Adipocyte (in vitro differentiated cells): ENCODE measurements at places on chromosomes 13 and 19.

DNA sequence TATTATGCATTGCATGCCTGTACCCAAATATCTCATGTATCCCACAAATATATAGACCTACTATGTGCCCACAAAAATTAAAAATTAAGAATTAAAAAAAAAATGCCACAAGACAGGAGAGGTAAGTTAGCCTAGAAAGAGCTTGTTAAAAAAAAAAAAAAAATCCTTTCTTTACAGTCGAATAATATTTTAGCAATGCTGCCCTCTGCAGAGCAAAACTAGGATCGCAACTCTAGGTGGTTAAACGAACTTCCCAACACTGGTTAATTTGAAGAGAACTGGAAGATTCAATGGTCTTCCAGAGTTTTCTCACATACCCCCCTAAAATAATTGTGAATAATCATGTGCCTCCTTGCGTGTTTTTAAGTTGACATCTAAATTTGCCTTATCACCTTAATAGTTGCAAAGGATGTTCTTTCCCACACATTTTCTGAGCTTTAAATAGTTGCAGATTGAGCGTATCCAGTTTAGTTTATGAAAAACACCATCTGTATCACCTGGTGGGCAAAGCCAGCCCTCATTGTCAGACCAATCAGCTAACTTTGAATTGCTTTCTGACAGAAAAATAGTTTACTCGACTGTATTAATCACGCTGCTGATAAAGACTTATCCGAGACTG is 47.4 kb upstream of the RCBTB2 start:
- peak; percentile 89 for DNase-seq

- no peak for DNase-seq
Measured at GRCh38 chr19:15570420-15570819, 44.6 kb upstream of the CYP4F8 start.

GRCh38 chr19:5232798-5233505 is 107.7 kb downstream of the PTPRS start:
- DNase-seq, result no peak

DNA sequence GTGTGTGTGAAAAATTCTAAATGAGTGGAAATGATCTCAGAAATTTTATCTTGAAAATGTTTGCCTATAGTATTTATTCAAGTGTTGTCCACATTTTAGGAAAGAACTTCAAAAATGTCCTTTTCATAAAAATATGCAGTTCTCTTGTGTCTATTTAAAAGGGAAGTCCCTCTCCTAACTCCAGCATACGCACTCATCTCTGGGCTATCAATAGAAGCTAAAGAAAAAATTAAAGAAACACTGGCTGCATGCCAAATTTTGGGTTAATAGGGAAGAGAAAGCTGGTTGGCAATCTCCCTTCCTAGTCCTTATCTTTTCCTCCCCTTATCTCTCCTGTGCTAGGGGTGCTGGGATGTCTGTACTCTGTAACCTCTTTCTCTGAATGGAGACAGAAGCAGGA is 313.3 kb downstream of the ENOX1 start:
- peak; percentile 2 for DNase-seq

DNA sequence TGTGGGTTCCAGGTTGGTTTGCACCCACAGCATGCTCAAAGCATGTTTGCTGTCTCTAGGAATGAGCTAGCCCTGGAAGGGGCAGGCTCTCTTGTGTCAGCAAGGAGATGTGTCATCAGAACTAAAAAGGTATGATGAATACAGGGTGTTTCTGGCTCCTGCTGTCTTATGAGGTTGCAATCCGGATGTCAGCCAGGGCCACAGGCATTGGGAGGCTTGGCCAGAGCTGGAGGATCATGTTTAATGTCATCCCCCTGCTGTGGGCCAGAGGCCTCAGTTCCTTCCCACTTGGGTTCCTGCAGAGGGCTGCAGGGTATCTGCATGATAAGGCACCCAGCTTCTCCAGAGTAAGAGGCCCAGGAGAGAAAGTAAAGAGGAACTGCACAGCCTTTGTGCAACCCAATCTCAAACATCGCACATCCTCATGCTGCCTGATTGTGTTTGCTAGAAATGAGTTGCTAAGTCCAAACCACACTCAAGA is 193.6 kb downstream of the COL4A1 start:
- no peak for DNase-seq

DNA sequence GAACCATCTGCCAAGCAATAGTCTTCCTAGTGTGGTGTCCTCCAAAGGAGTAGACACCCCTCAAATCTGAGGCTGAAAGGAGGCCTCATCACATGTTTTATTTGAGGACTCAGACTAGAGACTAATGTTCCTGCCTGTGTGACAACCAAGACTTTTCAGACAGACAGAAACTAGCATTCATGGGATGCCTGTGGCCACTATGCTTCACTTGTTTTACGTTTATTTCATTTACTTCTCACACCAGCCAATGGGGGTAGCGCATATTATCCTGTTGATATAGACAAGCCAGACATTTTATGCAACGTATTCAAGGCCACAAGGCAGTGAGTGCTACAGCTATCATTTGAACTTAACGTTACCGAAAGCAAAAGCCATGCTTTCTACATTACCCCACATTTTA is 391.7 kb upstream of the HTR2A start:
- no peak for DNase-seq

DNA sequence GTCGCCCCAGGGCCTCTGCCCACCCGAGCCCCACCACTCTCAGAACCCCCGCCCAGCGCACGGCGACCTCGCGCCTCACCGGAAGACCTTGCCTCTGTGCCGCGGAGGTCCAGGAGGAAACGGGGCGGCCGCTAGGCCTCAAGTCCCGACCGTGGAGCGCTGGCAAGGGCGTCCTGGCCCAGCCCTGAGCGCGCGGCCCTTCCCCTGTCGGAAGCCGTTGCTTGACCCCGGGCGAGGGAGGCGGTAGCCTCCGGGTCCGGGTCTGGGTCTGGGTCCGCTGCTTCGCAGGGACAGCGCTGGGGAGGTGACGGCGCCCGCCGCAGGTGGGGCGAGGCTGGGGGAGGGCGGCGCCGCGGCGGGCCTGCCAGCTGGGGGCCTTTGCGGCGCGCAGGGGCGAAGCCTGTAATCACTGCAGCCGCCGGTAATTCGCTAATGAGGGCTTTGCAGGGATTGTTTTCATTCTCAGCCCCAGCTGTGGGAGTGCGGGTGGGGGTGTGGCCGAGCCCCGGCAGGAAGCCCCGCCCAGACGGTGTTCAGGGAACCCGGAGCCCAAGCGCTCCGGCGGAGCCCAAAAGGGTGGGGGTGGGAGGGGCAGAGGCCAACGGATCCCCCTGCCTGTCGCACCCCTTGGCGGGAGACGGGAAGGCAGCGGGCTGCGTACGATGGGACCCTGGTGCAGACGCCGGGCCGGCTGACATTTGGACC is 8.6 kb downstream of the C19orf25 start:
- no peak for DNase-seq

DNA sequence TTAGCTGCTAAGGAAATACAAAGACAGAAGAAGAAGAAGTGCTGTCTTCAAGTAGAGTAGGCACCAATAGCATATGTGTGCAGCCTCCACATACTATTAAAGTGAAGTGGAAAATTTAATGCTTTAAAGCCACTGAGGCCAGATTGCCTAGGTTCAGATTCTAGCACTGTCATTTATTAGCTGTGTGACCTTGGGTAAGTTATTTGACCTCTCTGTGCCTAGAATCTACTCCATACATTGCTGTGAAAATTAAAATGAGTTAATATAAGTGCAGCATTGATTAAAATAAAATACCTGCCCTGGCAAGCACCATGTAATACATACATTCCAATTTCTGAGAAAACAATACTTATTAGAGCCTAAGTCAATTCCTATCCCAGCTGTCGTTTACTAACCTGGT is 110.5 kb downstream of the FRY start:
- DNase-seq, result no peak

GRCh38 chr19:42293948-42294347 is 8.0 kb upstream of the PRR19 start:
- no peak for DNase-seq

GRCh38 chr19:55563261-55563690 is 17.4 kb downstream of the ZNF579 start:
- no peak for DNase-seq

DNA sequence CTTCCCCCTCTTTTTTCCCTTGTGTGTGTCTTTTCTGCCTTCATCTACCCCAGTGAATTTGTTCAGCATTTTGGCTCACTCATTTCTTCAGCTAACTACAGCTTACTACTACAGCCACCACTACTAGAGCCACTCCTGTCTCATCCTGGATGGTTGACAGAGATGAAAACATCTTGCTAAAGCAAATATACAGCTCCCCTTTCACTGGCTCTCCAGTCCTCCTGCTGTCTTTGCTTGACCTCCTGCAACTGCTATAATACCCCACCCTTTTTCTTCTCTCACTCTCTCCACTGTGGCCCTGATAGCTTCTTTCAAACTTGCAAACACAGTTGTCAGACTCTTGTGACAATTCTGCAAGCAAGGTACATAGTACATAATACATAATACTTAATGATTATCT is 523.6 kb downstream of the DCT start:
- peak; percentile 5 for DNase-seq

DNA sequence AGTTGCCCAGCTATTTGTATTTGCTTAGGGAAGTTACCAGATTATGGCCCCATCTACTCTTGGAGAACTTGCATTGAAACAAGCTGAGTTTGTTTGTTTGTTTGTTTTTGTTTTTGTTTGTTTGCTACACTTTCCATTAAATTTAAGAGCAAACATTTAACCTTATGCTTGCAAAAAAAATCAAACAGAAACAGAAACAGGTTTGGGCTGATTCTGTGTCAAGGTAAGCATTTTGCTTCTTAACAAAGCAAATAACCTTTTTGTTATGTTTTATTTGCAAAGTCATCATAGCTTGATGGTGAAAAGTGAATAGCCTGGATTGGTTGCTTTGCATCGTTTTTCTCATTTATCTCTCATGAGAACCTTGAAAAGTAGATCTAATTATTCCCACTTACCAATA is 531.8 kb downstream of the EFNB2 start:
- DNase-seq, result no peak

DNA sequence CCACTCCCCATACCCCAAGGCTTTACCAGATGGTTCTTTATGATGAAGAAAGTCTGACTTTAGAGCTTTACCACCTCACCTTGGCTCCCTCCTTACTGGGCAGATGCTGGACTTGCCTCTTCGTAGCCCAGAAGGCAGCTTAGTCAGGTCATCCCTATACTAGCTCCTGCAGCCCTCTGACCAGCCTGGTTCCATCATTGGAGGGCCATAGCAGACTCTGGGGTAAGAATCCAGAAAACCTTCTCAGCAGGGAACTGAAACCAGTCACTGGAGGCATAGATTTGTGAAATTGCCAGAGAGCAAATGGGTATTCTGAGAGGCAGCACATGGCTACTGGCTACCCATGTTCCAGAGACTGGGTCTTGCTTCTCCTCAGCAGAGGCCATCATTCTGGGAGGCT is 21.8 kb upstream of the ZNF492 start:
- no peak for DNase-seq

- DNase-seq, result peak; percentile 89
Measured at GRCh38 chr13:29702912-29703351, 107.4 kb upstream of the SLC7A1 start.

- peak; percentile 66 for DNase-seq
Measured at GRCh38 chr13:24263632-24264031, 45.7 kb upstream of the C1QTNF9 start.

GRCh38 chr19:33306853-33307792 is 4.8 kb upstream of the CEBPA start:
- no peak for DNase-seq

DNA sequence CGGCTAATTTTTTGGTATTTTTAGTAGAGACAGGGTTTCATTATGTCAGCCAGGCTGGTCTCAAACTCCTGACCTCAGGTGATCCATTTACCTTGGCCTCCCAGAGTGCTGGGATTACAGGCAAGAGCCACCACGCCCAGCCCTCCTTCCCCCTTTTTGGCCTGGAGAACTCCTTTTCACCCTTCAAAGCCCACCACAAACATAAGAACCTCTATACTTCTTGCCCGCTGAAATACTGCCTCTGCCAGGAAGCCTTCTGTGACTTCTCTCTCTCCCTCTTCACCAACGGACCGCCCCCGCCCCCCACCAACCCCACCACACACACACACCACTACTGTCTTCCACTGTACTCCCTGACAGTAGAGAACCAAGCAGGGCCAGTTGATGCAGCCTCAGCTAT is 2.5 kb downstream of the ZNF428 start:
- no peak for DNase-seq

- peak; percentile 25 for DNase-seq
Measured at GRCh38 chr19:8648240-8648639, 17.8 kb downstream of the NFILZ start.

- DNase-seq, result no peak
Measured at GRCh38 chr19:46035986-46036743, 4.6 kb downstream of the IGFL4 start.

DNA sequence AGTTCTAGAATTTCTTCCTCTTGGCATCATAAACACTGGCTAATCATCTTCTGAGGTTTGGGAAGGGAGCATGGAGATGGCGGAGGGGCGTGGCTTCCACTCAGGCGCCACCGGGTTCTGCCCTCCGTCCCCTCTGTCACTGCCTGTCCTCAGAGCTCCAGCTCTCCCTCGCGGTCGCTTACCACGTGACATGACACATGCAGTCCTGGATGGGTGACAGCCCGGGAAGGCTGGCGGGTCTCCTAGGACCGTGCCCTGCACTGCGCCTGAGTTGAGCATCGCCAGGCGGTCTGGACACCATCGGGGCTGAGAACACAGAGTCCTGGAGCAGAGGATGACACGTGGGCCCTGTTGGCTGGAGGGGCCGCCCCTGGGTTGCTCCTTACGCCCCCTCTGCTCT is 123.3 kb downstream of the RAB20 start:
- DNase-seq, result no peak

GRCh38 chr13:85833921-85834320 is 34.7 kb upstream of the SLITRK6 start:
- no peak for DNase-seq

DNA sequence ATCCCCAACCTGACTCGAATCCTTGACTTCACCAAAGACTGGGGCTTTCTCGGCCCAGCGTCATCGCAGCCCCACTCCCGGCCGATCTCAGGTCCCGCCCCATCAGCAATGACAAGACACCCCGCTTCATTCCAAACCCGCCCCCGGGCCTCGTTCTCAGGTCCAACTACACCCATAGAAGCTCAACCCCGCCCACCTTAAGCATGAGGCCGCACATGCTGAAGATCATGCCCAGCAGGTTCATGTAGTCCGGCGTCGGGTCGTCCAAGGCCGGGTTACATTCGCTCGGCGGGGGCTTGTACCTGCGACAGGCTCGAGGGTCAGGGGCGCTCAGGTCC is 2.3 kb downstream of the WDR83 start:
- peak; percentile 79 for DNase-seq

GRCh38 chr19:50796128-50796633 is 6.0 kb downstream of the ACP4 start:
- DNase-seq, result no peak

DNA sequence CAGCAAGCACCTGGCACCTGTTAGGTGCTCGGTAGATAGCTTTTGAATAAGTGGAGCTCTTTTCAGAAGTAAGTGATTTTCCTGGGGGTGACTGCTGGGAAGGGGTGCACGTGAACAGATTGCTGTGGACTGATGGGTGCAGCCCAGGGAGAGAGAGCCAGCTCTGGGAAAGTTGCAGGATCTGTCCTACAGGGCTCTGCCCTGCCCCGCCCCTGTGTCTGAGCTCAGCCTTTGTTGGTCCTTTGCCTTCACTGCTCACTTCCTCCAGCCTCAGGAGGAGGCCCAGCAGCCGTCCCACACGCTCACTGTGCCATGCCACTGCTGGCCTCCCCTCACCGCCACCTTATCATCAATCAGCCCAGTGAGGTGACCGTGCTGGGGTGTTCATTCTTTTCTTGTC is 33.7 kb upstream of the TEX29 start:
- no peak for DNase-seq

- no peak for DNase-seq
Measured at GRCh38 chr13:70959035-70959775, 851.0 kb upstream of the KLHL1 start.

GRCh38 chr19:36528921-36529518 is 949 bp upstream of the ZNF260 start:
- DNase-seq, result peak; percentile 22

- DNase-seq, result no peak
Measured at GRCh38 chr13:98974053-98974452, 3.8 kb downstream of the DOCK9 start.
